ENCODE measurements at places on chromosomes 4 and X. TPM values are rescaled to one million over a fixed set of nuclear protein-coding genes. Genes with fewer than 3 reads are reported as not detected.

Gene HSFX4
- total RNA-seq: not detected

Gene DCAF12L1
- total RNA-seq: 2.0 TPM

Gene FOXO4
- 6.8 TPM for total RNA-seq

Gene SYTL5
- 1.7 TPM for total RNA-seq

Gene PTPN13
- 183 TPM for total RNA-seq

Gene STATH
- total RNA-seq: not detected

Gene CTAG1A
- total RNA-seq: not detected

Gene TADA2B
- 12.6 TPM for total RNA-seq

Gene ATG4A
- 4.5 TPM for total RNA-seq

Gene DSPP
- 0.21 TPM for total RNA-seq

Gene C4orf51
- not detected for total RNA-seq

Gene PRDM5
- 36.2 TPM for total RNA-seq

Gene ELF4
- not detected for total RNA-seq

Gene MAGED4B
- 98.9 TPM for total RNA-seq

Gene PNPLA4
- 40.0 TPM for total RNA-seq

Gene MAGEA6
- not detected for total RNA-seq

Gene TEX13C
- total RNA-seq: not detected

Gene CXorf51A
- total RNA-seq: not detected

Gene FAM184B
- 0.03 TPM for total RNA-seq

Gene TMEM35A
- 14.1 TPM for total RNA-seq

Gene HPGDS
- total RNA-seq: not detected

Gene P2RY4
- not detected for total RNA-seq

Gene PPP4R3C
- total RNA-seq: not detected

Gene EXOC1L
- not detected for total RNA-seq

Gene CDX4
- 0.92 TPM for total RNA-seq

Gene LONRF3
- total RNA-seq: 0.25 TPM

Gene VCX3B
- total RNA-seq: not detected

Gene GPAT3
- not detected for total RNA-seq

Gene COPS4
- 92.4 TPM for total RNA-seq

Gene F8A2
- not detected for total RNA-seq

Gene DGAT2L6
- total RNA-seq: not detected

Gene RHOXF2B
- total RNA-seq: not detected

Gene USP46
- total RNA-seq: 27.7 TPM

Gene PABPC5
- 5.0 TPM for total RNA-seq

Gene PNCK
- total RNA-seq: 19.7 TPM

Gene NAT8L
- 0.62 TPM for total RNA-seq

Gene SPANXB1
- total RNA-seq: not detected

Gene POU3F4
- total RNA-seq: not detected

Gene NMU
- total RNA-seq: 1.8 TPM
